ENCODE measurements at places on chromosomes 2 and 18.

DNA sequence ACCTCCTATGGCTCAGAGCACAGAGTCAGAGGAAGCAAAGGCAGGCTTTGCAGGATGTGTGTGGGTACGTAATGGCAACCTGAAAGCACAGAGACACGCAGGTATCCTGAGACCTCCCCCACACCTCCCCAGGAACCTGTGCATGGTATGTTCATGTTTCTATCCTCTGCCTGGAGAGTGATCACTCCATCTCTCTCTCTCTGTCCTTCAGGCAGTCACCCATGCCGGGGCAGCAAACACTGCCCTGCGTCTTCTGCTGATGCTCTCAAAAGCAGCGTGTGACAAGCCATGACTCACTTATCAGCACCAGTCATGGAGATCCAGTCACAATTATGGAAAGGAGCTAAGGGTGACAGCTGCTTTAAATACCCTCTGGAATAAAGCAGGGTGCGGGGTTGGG is 52.7 kb downstream of the PDCL3 start:
- DNase-seq: no peak

- no peak for DNase-seq
Observed at GRCh38 chr2:58558881-58559280, 317.8 kb upstream of the FANCL start.

GRCh38 chr2:229622495-229623355 is 91.6 kb downstream of the DNER start:
- no peak for DNase-seq

DNA sequence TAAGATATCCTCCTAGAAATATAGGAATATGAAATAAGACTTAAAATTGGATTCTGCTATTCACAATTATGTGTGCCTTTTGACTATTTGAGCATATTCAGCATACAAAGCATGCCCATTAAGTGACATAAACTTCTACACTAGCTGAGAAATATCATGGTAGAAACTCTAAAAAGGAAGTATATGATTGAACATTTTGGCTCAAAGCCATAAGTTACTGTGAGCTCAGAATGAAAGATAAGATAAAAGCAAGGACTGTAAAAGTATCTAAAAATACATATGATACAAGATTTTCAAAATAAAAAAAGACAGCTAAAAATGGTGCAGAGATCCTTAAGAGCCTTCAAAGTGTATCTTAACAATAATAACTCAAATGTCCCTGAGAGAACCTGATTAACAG is 340.5 kb upstream of the SLC39A10 start:
- no peak for DNase-seq

DNA sequence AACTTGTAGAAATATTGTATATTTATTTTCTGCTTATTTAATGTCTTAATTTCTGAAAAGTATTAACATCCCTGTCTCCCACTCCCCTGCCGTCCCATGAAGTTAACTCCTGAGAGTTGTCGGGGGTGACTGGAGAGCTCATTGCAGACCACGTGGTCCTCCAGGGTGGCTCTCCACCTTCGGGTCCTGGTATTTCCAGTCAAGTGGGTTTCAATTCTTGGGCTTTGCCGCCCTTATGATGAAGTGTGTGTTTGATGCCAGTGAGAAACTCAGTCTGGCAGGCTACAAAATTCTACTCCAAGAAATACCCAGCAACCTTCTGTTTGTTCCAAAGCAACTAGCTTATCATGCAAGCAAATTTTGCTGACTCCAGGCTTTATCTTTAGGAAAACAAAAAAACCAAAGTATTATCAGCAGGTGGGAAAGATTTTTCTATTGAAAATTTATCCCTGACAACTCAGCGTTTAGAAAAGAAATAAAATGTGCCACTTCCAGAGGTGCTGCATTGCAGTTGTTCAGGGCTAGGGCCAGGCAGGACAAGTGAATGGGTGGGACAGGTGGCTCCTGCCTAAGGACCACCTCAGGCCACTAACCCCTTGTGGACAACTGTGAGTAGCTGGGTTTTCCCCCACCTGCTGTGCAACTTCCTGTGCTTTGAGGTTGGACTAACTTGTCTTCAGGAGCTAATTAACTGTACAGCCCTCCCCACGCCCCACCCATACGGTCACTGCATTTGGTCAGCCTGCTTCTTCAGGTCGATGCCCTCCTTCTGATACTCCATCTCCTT is 46.6 kb downstream of the BCL2L11 start:
- no peak for DNase-seq
